ENCODE measurements at places on chromosomes 5 and 9. TPM values are rescaled to one million over a fixed set of nuclear protein-coding genes. Genes with fewer than 3 reads are reported as not detected.

GTF3C4 gene
- total RNA-seq: 18.7 TPM

PCDHGA9 gene
- 13.8 TPM for total RNA-seq

TRIM7 gene
- total RNA-seq: 3.8 TPM

EDIL3 gene
- 66.0 TPM for total RNA-seq

ZNG1C gene
- 30.7 TPM for total RNA-seq

RALGDS gene
- 60.7 TPM for total RNA-seq

ARSI gene
- 15.4 TPM for total RNA-seq

HTR4 gene
- total RNA-seq: 0.18 TPM

CBY3 gene
- total RNA-seq: not detected

TPPP gene
- 6.4 TPM for total RNA-seq

SLC4A9 gene
- total RNA-seq: 0.11 TPM

TNFSF8 gene
- 8.7 TPM for total RNA-seq

BTNL9 gene
- 73.1 TPM for total RNA-seq

DNA sequence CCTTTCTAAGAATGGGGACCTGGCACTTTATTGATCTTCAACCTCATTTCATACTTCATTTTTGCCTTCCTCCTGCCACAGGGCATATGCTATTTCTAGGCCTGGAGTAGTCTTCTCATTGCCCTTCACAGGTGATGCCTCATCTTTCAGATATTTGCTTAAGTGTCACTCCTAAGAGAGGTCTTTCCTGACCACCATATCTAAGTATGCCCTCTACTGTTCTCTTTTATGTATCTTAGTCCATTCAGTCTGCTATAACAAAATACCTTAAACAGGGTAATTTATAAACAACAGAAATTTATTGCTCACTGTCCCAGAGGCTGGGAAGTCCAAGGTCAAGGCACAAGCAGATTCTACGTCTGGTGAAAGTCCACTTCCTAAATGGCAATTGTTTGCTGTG, 99.1 kb downstream of the ADAMTS6 start:
- no peak for DNase-seq
- no peak overlapping the region for H3K27ac ChIP-seq
- no peaks in the 10 kb centered on the region for H3K36me3 ChIP-seq
- H3K4me1 ChIP-seq: no peaks in the 10 kb centered on the region
- H3K27me3 ChIP-seq: no peaks in the 10 kb centered on the region

GRCh38 chr9:123927625-123928532, 2.0 kb downstream of the DENND1A start:
- H3K4me1 ChIP-seq: peaks cover 24% of the 10 kb centered on the region
- H3K36me3 ChIP-seq: no peaks in the 10 kb centered on the region
- peaks cover 46% of the 10 kb centered on the region for H3K27me3 ChIP-seq
- no peak for DNase-seq
- no peak overlapping the region for H3K4me3 ChIP-seq

DNA sequence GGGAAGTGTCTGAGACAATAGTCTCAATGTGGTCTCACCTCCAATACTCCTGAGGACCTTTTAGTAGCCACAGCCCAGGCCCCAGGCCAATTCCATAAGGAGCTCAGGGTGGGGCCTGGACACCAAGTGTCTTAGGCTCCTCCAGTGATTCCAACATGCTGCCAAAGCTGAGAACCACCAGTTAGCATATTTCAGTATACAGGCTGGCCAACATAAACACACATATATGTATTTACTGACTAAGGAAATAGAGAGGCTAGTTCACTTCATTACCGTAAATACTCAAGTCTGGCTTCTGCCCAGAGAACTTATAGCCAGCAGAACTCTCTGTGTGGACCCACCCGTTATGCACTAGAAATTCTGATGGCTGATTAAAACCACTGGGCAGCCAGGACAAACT, 24.1 kb downstream of the S1PR3 start:
- no peaks in the 10 kb centered on the region for H3K27me3 ChIP-seq
- no peak overlapping the region for H3K4me3 ChIP-seq
- no peak overlapping the region for H3K27ac ChIP-seq
- no peaks in the 10 kb centered on the region for H3K36me3 ChIP-seq
- DNase-seq: no peak

DNA sequence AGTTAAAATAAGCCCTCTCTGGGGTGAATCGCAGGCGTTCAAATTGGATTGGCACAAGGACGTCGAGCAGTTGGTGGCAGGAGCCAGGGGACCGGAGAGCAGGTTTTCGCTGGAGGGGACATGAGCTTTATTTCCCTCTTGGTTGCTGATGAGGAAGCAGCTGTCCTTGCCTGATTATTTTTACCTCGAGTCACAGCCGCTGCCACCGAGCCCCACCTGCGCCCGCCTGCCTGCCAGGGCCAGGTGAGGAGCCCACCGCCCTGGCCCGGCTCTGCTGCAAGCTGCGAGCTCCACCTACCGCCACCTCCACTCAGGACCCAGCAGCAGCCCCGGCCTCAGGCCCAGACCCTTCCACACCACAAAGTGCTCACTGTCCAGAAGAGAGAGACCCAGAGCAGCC, 9.0 kb upstream of the ADGRD2 start:
- H3K36me3 ChIP-seq: no peaks in the 10 kb centered on the region
- no peaks in the 10 kb centered on the region for H3K4me1 ChIP-seq
- H3K27ac ChIP-seq: no peak overlapping the region
- H3K27me3 ChIP-seq: no peaks in the 10 kb centered on the region
- no peak overlapping the region for H3K4me3 ChIP-seq

DNA sequence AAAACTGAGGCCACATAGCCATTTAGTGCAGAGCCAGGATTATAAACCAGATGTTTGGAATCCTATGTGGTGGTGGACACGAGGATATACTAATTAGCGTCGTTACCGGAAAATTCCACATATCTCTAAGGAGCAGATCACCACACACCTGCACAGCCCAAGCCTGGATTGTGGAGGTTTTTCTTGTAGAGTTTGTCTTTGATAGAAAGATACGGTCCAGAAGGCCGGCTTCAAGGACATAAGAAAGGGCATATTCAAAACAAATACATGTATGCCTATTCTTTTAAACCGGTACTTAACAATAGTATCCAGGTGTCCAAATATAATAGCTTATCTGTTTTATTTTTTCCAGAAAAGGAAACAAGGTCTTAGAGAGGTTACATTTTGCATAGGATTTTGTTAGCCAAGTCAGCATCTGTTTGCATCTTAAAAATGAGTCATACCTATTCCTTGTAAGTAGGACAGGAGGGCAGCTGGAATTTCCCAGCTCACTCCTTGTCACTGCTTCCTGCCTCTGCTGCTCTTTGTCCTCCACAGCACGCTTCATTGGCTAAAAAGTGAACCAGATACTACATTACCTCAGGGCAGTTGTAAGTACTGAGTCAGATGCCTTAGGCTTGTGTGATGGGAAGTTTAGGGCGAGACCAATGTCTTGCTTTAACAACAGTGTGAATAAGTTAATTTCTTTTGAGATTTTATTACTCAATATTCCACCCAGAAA, 3.6 kb downstream of the TMC1 start:
- peak; percentile 28 for DNase-seq
- no peak overlapping the region for H3K4me3 ChIP-seq
- H3K27me3 ChIP-seq: no peaks in the 10 kb centered on the region

DNA sequence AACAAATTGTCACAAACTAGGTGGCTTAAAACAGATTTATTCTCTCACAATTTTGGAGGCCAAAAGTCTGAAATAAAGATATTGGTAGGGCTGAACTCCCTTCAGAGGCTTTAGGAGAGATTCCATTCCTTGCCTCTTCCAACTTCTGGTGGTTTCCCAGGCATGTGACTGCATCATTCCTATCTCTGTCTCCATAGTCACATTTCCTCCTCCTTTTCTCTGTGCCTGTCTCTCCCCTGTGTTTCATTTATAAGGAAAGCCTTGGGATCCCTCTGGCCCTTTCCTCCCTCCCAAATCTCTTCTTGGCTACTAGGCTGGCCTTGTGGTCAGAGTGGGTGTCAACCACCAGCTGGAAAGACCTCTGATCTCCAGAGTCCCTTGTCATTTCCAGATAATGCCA, 78.2 kb downstream of the SNX18 start:
- no peak overlapping the region for H3K4me3 ChIP-seq
- no peak for DNase-seq
- no peaks in the 10 kb centered on the region for H3K36me3 ChIP-seq
- no peak overlapping the region for H3K27ac ChIP-seq
- H3K4me1 ChIP-seq: no peaks in the 10 kb centered on the region

DNA sequence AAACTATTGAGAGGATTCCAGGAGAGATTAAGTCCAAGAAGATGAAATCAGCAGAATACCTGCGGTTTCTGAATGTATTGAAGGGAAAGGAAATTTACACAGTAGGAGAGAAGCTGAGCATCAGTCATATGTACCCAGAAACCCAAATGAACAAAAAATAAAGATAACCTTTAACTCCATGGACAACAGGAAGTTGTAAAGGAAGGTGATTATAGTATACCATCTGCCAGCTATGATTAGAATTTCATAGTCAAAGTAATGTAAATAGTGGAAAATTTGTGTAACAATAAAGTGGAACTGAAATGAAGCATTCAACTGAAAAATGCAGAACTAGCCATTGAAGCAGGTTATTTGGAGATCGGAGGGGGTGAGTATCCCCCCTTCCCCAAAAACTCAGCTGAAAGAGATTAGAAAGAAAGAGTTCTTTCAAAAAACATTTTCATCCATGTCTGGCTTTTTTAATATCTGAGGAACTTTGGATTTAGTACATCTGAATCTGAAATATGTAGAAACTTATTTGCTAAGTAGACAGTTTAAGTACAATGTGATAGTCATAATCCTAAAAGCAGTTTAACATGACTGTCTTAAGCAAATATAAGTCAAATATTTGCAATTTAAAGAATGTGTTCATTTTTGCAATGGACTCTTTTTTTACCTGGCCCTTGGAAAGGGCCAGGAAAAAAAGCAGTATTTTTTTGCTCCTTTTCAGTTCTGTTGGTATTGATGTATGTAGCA, 58.4 kb downstream of the APC start:
- H3K27ac ChIP-seq: no peak overlapping the region
- no peak for DNase-seq
- H3K4me3 ChIP-seq: no peak overlapping the region

- no peaks in the 10 kb centered on the region for H3K36me3 ChIP-seq
- no peak for DNase-seq
- no peaks in the 10 kb centered on the region for H3K4me1 ChIP-seq
- H3K27me3 ChIP-seq: no peaks in the 10 kb centered on the region
- no peak overlapping the region for H3K4me3 ChIP-seq
These were observed 65.8 kb downstream of the MTX3 start for GRCh38 chr5:79924936-79925893.

DNA sequence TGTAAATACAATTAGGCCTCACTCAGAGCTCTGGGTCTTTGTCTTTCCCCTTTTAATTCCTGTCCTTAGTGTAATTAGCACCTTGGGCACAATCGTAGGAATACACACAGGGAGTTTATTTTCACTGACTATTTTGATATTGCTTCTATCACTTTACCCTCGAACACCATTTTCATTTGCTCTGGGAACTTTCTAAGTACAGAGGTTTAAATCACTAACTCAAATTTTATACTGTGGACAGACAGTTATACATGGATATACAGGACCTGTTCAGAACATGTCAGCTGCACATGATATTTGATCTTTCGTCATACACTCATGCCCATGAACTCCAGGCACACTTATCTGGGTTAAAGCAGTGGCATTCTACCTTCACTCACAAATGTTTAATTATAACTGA, 217.8 kb upstream of the TMEM161B start:
- no peaks in the 10 kb centered on the region for H3K27me3 ChIP-seq
- no peak for DNase-seq
- no peaks in the 10 kb centered on the region for H3K4me1 ChIP-seq

- no peaks in the 10 kb centered on the region for H3K36me3 ChIP-seq
- H3K27me3 ChIP-seq: no peaks in the 10 kb centered on the region
- DNase-seq: no peak
- H3K4me3 ChIP-seq: no peak overlapping the region
- no peak overlapping the region for H3K27ac ChIP-seq
These were observed 176.3 kb downstream of the TLE1 start for GRCh38 chr9:81513059-81513458.

DNA sequence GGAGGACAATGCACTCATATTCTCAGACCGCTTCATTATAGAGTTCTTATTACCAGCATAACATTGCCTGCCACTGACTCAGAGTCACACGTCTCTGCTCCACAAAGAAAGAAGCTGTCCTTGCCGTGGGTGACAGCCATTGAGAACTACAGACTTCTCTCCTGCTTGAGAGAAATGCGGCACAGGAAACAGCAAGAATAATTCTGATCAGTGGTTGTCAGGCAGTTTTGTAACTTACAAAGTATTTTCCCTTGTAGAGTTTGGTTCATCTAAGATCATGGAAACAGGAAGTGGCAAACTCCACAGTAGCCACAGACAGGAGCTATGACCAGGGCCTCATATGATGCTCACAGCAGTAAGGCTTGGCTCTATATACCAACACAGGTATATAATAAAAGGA, 47.0 kb downstream of the KCNV2 start:
- H3K4me1 ChIP-seq: peaks cover 6% of the 10 kb centered on the region
- H3K27ac ChIP-seq: no peak overlapping the region
- DNase-seq: no peak
- no peaks in the 10 kb centered on the region for H3K36me3 ChIP-seq
- no peaks in the 10 kb centered on the region for H3K27me3 ChIP-seq

GRCh38 chr9:92608909-92609445, 61.0 kb downstream of the IPPK start:
- H3K27ac ChIP-seq: peak overlapping the region; percentile 5
- no peaks in the 10 kb centered on the region for H3K4me1 ChIP-seq
- H3K27me3 ChIP-seq: no peaks in the 10 kb centered on the region
- H3K36me3 ChIP-seq: peaks cover 18% of the 10 kb centered on the region
- H3K4me3 ChIP-seq: no peak overlapping the region

DNA sequence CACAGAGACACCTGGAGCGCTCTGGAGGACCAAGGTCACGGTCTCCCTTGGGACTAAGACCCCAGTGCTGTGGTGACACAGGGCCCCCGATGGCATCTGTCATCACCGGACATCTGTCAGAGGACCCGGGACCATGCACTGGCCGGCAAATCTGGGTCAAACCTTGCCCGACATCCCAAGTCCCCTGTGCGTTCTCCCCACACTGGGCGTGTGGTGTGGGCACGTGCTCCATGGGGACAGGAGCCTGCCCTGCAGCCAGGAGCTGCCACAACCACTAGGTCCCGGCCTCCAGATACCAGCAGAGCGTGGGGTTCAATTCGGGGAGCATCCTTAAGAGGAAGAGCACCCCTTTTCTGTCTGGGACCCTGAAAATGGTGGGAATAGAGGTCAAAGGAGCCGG, 3.5 kb downstream of the AGPAT2 start:
- no peak overlapping the region for H3K27ac ChIP-seq
- no peaks in the 10 kb centered on the region for H3K27me3 ChIP-seq
- DNase-seq: no peak

- DNase-seq: no peak
- no peak overlapping the region for H3K27ac ChIP-seq
- H3K4me1 ChIP-seq: no peaks in the 10 kb centered on the region
- peaks cover 4% of the 10 kb centered on the region for H3K27me3 ChIP-seq
These were observed 17.2 kb downstream of the FRMD3 start for GRCh38 chr9:83521011-83521410.

DNA sequence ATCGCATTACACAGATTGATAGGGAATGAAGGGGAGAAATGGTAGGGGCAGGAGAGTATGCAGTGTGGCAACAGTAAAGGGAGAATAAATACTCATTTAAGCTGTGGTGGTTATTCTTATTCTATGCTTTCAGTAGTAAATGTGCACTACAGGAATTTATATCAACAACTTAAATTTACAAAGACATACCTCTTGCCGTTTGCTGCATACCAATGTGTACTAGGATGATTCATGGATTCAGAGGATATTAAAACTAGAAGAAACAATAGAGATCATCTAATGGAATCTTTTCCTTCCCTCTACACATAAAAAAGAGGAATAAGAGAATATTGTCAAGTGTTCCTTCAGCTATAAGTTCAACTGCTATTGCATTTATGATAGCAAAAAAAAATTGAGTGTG, 103.3 kb upstream of the RASA1 start:
- H3K27me3 ChIP-seq: no peaks in the 10 kb centered on the region
- no peak overlapping the region for H3K4me3 ChIP-seq
- H3K27ac ChIP-seq: no peak overlapping the region
- no peaks in the 10 kb centered on the region for H3K36me3 ChIP-seq
- H3K4me1 ChIP-seq: no peaks in the 10 kb centered on the region
